ENCODE measurements at places on chromosomes 11 and 22.

DNA sequence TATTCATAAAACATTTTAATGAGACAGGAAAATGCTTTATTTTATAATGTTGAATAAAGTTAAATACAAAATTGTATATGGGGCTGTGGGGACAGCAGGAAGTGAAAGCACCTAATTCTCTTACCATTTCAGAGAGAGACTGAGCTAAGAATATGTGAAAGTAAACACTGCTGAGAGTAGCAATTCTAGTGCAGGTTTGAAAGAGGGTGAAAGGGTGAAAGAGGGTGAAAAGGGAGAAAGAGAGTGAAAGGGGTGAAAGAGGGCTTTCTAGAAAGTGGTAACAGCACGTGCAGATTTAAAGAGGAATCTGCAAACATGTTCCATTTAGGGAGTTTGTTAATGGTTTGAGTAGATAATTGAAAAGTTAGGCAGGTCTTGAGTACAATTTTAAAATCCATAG, 652.0 kb upstream of the CCDC90B start:
- no peak for DNase-seq

- no peak for DNase-seq
These were observed 11.2 kb upstream of the PAX6 start for GRCh38 chr11:31822175-31822926.

DNA sequence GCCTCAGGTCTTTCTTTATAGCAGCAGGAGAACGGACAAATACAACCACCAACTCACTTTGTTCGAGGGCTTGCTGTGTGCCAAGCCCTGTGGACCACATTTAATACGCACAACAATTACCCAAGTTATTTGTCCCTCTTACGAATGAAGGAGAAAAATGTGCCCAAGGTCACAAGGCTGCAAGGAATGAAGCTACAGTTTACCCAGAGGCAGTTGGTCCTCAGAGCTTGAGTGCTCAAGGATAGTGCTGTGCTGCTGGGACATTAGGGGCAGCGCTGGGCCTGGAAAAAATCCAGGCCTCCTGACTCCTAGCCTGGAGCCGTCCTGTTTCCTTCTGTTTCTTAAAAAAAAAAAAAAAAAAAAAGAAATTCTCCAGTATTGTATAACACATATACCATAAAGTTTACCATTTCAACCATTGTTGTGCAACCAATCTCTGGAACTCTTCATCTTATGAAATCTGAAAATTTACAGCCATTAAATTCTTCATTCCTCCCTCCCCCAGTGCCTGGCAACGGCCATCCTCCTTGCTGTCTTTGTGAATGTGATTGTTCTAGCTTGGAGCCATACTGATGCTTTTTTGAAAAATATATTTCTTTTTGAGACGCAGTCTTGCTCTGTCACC, 1.0 kb upstream of the C11orf86 start:
- no peak for DNase-seq

DNA sequence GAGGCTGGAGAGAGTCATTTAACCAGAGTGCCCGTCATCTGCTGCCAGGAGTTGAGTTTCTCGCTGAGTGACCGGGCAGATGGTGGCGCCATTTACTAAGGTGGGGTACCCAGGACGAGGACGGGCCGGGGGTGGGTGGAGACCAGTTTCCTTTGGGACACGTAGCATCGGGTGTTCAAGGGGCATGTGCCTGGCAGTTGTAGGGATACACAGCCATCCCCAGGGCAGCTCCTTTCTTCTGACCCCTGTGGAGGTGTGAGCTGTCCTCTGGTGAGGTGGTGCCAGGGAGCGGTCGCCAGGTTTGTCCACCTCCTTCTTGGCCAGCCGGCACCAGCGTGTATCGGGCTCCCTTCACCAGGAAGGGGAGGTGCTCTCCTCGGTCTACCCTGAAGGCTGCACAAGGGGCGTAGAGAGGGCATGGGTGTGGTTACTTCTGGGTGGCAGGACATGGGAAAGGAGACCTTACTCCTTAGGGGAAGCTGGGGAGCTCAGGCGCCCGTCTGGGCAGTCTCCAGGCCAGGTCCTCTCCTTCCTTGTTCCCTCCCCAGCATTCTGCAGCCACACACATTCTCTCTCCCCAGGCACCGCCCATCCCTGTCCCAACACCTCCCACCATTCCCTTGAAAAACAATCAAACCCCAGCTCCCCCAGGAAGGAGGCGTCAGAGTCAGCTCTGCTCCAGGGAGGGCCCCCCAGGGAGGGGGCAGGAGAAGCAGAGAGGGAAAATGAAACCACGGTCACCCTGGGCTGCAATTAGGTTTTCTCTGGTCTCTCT, 10.3 kb upstream of the MB start:
- peak; percentile 76 for DNase-seq

DNA sequence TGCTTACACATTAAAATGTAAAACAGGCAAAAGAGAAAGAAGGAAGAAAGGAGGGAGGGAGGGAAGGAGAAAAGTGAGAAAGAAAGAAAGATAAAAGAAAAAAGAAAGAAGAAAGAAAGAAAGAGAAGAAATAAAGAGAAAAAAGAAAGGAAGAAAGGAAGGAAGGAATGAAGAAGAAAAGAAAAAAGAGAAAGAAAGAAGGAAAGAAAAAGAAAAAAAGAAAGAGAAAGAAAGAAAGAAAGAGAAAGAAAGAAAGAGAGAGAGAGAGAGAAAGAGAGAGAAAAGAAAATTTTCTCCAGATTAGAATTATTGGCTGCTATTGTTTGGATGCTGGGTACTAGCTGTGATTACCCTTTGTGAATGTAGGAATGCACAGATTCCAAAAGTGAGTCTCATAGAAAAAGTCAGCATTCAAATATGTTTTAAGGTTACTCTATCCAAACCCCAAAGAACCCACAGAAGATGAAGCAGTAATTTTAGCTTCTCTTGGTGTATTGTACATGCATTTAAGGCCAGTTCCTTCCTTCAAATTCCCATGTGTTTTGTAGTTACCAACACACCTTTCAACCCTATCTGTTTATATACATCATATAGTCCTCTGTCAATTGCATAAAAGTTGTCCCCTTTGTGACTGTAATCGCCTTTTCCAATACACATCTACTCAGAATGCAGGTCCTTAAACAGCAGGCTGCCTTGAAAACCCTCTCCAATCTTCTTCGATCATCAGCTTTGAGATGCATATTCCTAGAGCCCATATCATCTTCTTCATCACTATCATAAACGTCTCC, 789 bp upstream of the FAM111A start:
- DNase-seq = no peak

Data from HAP-1 (cell line).